Ovary (tissue), 10 donors: ENCODE measurements at places on chromosomes 2 and 18.
A peak's percentile ranks its signal among the peaks of the same experiment; 100 is the strongest.

- no peak for DNase-seq
Observed at GRCh38 chr18:46899274-46899948, 17.9 kb downstream of the PIAS2 start.

DNA sequence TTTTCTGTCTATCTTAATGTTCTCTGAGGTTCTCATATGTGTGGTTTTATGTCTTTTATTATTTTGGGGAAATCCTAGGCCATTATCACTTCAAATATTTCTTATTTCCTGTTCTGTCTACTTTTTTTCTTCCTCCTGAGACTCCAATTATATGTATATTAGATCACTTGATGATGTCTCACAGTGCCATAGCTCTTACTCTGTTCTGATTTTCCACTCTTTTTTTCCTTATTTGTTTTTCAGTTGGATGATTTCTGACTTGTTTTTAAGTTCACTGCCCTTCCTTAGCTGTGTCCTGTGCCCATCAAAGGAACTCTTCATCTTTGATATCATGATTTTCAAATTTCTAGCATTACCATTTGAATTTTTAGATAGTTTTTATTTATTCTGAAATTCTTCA, 24.1 kb downstream of the FAM228B start:
- DNase-seq, result no peak

DNA sequence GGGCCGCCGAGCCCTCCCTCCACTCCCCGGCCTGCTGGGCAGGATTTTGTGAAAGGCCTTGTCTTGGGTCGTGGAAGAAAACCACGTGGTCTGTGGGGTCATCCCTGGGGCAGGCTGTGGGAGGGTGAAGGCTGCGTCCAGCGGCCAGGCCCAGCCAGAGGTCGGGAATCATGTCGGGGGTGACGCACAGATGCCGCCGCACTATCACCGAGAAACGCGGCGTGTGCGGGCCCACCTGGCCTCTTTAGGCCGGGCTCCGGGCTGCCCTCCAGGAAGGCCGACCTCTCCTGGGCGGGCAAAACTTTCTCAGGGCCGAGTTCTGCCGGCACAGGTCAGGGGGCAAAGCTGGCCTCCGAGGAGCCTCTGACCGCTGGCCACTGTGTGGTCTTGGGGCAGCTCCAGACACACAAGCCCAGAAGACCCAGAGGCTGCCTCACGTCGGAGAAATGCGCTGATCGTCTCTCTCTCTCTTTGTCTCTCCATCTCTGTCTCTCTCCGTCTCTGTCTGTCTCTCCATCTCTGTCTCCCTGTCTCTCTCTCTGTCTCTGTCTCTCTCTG, 28.4 kb downstream of the NFATC1 start:
- peak; percentile 93 for DNase-seq

DNA sequence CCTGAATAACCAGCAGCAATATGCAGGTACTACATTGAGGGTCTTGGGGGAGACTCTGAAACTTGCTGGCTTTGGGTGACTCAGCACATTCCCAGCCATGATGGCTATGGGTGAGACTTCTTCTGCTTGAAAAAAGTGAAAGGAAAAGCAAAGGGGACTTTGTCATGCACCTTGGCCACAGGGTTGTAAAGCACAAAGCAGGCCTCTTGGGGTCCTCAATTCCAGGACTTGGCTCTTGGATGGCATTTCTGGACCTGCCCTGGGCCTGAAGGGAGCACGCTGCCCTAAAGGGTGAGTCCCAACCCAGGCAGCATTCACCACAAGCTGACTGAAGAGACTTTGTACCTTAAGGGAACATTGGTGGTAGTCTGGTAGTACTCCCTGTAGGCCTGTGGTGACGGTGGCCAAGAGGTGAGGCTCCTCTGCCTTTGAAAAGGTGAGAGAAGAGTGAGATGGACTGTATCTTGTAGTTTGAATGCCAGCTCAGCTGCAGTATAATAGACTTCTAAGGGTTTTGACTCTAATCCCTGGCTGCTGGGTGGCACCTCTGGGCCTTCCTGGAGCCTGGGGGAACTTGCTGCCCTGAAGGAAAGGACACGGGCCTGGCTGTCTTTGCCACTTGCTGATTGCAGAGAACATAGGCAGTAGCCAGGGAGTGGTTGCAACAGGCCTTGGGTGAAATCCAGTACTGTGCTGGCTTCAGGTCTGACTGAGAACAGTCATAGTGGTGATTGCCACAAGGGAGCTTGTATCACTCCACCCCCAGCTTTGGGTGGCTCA, 36.5 kb upstream of the CYTIP start:
- no peak for DNase-seq

DNA sequence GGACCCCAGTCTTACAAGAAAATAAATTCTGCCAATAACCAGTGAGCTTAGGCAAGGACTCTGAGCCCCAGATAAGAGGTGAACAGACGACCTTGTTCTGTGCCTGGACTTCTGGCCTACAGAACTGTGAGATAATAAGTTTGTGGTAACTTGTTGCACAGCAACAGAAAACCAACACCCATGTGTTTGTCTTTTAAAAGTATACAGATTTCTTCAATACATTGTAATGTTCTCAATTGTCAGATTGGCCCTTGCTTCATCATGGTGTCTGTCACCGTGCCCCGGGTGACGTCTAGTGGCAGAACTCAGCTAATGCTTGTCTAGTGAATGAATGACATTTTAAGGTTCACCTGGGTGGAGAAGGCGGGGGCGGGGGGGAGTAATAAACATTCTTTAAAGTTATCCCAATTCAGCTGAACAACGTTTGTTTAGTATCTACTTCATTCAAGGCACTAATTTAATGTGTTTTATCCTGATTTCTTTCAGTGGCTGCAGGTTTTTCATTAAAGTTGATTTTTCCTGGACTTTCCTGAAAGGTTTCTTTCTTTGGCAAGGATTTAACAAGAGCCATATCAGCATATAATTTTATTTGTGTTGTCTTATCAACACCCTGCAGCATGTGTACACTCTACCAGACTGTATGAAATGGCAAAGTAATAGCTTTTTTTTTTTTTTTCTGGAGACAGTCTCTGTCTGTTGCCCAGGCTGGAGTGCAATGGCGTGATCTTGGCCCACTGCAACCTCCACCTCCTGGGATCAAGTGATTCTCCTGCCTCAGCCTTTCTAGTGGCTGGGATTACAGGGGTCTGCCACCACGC, 123.8 kb upstream of the DLX2 start:
- no peak for DNase-seq

GRCh38 chr2:175560521-175561169, 379.1 kb upstream of the ATP5MC3 start:
- DNase-seq, result no peak

DNA sequence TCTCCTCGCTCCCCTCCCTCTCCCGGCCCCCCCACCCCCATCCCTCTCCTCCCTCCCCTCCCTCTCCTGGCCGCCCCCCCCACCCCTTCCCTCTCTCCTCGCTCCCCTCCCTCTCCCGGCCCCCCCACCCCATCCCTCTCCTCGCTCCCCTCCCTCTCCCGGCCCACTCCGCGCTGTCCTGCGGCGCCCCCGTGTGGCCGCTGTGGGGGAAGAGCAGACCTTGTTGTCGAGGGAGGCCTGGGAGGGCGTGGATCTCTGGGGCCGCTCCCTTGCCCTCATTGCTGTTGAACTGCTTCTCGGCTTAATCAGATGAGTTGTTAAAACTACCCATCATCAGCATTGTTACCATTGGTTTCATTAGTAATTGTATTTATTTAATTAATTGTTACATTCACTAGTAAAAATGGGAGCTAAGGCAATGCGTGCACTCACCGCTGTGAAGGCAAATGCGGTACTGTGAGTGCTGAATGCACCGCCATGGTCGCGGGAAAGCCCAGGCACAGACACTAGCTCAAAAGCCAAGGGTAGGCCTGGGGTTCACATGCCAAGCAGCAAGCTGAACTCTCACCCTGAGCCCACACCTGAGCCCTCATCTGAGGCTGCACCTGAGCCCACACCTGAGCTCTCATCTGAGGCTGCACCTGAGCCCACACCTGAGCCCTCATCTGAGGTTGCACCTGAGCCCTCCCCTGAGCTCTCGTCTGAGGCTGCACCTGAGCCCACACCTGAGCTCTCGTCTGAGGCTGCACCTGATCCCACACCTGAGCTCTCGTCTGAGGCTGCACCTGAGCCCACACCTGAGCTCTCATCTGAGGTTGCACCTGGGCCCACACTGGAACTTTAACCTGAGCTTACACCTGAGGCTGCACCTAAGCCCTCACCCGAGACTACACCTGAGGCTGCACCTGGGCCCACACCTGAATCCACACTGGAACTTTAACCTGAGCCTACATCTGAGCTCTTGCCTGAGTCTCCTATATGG, 8.8 kb downstream of the RTP5 start:
- peak; percentile 82 for DNase-seq

DNA sequence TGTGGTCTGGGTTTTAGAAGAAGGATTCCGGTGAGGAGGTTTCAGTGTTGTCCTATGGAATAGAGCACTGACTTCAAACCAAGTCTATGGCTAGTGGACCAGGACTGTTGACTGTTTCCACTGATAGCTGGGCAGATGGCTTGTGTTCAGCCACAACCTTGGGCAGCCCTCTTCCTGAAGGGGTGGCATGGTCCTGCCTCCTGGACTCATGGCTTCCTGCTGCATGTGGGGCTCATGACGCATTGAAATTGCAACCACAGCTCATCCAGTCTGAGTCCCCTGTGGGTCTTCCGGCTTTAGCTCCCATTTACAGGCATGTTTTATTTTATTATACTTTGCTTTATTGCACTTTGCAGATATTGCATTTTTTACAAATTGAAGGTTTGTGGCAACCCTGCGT, 105.0 kb downstream of the B3GNT2 start:
- no peak for DNase-seq

DNA sequence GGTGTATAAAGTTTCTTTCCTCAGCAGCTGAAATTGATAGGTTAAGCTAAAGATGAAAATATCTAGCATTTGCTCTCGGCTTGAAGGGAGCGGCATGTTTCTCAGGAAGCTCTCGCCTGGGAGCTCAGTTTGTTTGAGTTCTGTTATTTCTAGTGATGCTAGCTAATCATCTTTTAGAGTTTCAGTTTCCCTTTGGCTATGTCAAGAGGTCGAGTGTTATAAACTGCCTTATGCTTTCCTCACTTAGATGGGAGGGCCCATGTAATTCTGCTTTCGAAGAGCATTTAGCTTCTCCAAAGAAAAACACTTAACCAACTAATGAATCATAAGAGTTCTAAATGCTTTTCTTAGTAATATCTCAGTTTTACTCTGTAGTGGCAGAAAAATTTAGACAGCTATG, 33.6 kb downstream of the PLCL1 start:
- no peak for DNase-seq

DNA sequence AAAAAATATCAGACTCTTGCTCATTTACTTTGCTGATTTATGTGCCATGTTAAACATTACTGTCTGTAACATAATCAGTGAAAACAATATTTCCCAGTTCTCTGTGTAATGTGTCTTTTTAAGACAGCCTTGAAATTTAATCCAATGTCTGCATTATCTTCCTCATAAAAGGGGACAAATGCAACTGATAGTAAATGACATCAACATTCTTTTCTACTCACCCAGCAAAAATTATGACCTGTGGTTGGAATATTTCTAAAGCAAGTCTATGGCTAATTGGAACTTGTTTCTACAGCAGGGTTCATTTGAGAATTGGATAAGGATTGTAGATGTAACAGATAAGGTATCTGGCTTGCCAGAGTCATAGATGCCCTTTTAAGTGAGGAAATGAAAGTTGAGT, 34.8 kb downstream of the C1D start:
- DNase-seq, result no peak

- DNase-seq, result no peak
Observed at GRCh38 chr18:58893388-58894099, 28.9 kb downstream of the ZNF532 start.

DNA sequence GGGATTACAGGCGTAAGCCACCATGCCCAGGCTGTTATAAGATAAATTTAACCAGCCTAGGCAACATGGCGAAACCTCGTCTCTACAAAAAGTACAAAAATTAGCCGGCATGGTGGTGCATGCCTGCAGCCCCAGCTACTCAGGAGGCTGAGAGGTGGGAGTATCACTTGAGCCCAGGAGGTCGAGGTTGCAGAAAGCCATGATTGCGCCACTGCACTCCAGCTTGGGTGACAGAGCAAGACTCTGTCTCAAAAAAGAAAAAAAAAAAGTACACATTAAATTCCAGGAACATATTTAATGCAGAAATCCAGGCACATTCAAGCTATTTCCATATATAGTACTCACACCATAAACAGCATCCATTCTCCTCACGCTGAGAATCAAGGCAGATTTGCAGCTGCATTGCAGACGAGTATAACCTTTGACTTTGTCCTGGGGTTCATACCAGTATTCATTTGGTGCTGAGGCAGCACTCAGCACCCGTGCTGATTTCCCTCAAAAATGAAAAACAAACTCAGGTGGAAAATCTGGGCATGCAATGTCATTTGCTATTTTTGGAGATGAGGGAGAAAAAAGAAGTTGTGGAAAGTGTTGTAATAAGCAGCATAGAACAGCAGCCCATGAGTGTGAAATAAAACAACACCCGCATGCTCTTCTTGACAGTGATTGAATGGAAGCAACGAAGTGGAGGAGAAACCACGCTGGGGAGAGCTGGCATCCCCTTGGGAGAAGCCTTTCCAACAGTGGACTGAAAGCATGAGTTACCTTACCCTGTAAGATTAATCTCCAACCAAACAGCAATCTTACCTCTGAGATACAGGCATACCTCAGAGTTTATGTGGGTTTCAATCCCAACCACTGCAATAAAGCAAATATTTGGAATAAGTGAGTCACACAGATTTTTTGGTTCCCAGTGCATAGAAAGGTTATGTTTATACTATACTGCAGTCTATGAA, 46.8 kb upstream of the ANXA4 start:
- no peak for DNase-seq

DNA sequence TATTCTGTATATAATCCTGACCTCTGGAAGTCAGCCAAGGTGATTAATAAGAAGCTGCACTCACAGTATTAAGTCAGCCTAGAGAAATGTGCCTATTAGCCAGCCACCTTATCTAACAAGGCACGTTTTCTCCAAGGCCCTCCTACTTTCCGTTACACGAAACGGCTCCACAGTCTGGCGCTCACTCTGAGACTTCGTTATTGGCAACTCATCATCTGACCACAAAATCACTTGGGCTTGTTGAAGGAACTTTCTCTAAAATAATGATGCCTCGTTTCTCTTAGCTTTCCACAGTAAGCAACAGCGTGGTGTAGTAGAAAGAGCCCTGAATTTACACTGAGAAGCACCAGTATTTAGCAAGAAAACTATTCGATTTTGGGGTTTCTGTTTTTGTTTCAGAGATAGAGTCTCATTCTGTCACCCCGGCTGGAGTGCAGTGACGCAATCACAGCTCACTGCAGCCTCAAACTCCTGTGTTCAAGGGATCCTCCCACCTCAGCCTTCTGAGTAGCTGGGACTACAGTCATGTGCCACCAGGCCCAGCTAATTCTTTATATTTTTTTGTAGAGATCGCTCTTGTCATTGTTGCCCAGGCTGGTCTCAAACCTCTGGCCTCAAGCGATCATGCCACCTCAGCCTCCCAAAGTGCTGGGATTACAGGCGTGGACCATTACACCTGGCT, 53.6 kb upstream of the SLC14A1 start:
- no peak for DNase-seq
